ENCODE measurements at places on chromosomes 3 and 15.

DNA sequence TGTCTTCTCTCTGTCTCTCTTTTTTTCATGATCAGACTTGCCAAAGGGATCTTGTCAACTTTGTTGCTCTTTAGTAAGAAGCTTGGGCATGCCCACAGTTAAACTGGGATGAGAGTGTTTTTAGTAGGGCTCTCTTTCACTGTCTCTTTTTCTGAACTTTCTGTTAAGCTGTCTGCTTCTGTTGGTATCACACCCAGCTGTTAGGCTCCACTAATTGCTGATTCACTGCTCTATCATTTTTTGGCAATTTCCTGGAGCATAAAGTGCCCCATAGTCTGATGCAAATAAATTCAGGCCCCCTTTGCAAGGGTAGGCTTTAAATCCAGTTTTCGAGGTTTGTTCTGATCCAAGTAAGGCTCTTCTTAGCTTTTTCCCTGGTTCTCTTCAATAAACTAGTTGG is 360.4 kb upstream of the ADAMTS9 start:
- no peak for DNase-seq

- no peak for DNase-seq
Measured at GRCh38 chr3:143314251-143315093, 194.9 kb downstream of the CHST2 start.

GRCh38 chr15:80970018-80970657 is 19.5 kb downstream of the MESD start:
- peak; percentile 77 for DNase-seq

GRCh38 chr15:59543721-59544547 is 67.6 kb upstream of the GCNT3 start:
- DNase-seq, result no peak

- no peak for DNase-seq
Measured at GRCh38 chr3:49673715-49674496, at the start of gene APEH. Gene APEH (plus strand): TSS chr3:49674351. CDS start chr3:49674402, 51 bp downstream.

DNA sequence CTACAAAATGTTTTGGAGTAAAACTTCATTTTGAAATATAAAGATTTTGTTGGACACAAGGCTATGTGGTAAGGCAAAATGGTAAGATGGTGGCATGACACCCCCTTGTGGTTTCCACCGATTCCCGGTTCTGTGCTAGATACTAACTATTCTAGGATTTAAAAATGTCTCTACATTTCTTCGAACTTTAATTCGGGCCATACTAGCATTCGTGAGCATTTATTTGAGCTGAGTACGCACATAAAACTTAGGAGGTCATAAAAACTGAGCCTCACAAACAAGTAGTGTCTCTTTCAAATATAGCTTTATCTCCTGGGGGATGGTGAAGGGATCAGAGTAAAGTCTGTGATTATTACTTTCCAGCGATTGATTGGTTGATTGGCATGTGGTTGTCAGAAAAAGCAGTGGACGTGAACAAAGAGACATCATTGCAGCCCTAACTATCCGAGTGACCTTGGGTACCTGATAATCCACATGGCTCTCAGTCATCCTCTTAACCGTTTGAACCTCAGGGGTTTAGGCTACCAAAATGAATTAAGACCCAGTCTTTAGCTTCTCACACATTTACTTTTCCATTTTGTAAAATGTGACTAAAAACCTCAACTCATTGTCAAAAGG is 1.1 kb upstream of the ZNF639 start:
- DNase-seq, result peak; percentile 54

GRCh38 chr3:66449411-66449974 is 51.3 kb downstream of the LRIG1 start:
- DNase-seq, result no peak

- no peak for DNase-seq
Measured at GRCh38 chr3:169659096-169659819, 4.3 kb downstream of the MECOM start.

GRCh38 chr3:30655187-30655812 is 48.9 kb downstream of the TGFBR2 start:
- no peak for DNase-seq

DNA sequence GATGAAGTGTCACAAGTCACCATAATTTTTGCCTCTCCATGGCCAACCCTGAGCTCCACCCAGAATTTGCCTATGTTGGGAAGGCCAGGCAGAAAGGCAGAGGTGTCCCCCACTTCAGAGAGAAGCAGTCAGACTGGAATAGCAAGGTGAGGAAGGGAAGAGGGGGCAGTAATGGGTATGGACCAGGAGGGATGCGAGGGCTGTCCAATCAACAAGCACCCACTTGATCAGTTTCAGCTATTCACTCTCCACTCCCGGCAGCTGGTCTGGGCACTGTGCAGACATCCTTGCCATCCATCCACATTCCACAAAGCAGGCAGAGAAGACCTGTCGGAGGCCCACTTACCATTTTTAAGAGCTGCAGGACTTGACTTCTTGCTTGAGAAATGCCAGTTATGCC is 43.5 kb upstream of the CTNNB1 start:
- DNase-seq, result no peak

GRCh38 chr15:67125589-67126502 is 60.4 kb downstream of the SMAD3 start:
- no peak for DNase-seq

DNA sequence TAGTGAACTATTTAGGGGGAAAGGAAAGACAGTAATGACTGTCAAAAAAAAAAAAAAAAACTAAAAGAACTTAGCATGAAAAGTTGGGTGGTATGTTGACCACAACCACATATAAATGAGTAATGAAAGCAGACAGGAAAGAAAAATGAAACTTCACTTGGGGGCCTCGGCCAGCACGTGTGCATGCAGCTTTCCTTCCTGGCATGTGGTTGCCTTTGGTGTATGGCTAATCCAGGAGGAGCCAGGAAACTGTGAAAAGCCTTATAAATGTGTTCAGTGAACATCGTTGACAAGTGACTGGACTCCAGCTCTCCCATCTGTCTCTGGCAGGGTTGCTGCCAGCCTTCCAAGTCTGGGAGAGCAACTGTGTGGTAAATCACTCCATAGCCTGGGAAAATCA is 195.1 kb downstream of the DTWD1 start:
- peak; percentile 38 for DNase-seq

DNA sequence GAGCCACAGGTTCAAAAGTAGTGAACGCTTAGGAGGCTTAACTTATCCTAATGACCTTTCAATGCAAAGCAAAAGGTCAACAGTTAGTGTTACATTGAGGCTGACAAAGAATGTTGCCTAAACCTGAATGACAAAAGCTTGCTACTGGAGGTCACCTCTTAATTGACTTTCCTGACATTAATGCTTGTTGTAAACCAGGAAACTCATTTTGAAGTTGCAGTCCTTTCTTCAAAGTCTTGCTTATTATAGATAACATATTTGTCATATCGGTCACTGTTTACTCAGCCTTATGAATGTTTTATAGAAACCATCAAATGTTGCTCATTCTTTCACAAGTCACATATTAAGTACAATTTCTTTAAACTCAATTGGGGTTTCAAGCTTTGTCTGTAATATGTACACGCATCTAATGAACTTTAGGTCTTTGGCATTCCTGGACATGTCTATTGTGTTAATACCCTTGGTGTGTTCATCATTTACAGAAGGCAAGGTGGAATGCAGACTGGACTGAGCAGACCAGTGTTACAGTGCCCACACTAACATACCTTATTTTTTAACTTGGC is 488.2 kb upstream of the NECTIN3 start:
- no peak for DNase-seq

Measured in NCI-H446 (cell line).